ENCODE measurements at places on chromosomes 1 and 21. TPM values are rescaled to one million over a fixed set of nuclear protein-coding genes. Genes with fewer than 3 reads are reported as not detected.
A peak's percentile ranks its signal among the peaks of the same experiment; 100 is the strongest.

DNA sequence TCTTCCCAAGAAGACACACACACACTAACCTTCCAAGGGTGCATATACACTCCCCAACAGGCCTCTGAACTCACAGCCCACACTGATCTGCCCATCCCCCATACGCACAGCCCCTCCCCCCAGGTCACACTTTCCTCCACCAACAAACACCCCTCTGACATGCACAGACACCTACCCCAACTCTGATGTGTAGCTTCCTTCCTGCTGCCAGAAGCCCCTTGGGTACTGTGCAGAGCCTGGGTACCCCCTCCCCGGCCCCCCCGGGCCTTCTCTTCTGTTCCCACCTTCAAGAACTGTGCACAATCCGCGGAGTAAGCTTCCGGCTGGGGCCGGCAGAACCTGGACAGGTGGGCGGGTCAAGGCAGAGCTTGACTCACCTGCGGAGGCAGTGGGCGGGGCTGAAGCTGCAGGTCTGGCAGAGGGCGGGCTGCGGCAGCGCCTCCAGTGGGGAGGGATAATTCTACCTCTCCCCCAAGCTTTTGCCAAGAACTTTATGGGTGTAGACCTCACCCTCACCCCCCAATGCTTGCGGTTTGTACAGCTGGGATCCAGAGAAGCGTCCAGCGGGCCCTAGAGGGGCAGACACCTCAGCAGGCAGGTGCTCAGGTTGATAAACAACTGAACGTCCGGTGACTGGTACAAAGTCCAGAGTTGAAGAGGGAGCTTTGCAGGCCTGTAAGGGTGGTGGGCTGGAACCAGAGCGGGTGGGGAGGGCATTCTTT, at the start of gene C1orf210:
Gene C1orf210, minus strand, starts transcription at position 313 of the 722 bp plus-strand sequence. CDS start 2,311 bp downstream, outside the sequence.
- H3K27ac ChIP-seq: no peak within 1 kb of the TSS
- H3K36me3 ChIP-seq: no peaks in the 10 kb centered on the region
- H3K4me1 ChIP-seq: no peaks in the 10 kb centered on the region
- no peak within 1 kb of the TSS for H3K4me3 ChIP-seq
- DNase-seq: no peak
- no peaks in the 10 kb centered on the region for H3K27me3 ChIP-seq

DNA sequence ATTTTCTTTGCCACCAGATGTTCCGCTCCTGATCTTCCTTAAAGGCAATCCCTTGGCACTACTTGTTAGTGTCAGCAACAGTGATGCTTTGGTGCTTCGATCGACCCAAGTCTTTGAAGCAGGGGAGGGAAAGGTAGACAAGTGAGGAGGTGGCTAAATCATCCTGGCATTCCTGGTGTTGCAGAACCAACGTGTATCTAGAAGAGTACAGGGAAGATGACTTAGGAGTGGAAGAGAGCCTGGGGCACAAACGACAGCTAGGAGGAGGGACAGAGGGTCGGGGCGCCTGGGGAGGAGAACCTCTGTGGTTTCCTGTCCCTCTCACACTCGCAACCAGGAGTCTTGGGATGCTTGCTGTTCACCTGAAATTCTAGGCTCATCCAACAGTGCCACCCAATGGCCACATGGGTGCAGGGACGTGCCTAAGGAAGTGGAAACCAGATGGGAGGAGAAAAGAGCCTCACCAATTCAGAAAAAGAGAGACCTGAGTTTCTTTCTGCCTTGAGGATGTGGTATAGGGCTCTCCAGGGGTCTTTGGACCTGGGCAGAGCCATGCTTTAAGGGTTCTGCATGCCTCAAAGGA, 9.5 kb upstream of the KCNA2 start:
- no peaks in the 10 kb centered on the region for H3K36me3 ChIP-seq
- no peaks in the 10 kb centered on the region for H3K27me3 ChIP-seq
- H3K27ac ChIP-seq: no peak overlapping the region
- no peak for DNase-seq
- peaks cover 17% of the 10 kb centered on the region for H3K4me1 ChIP-seq
- H3K4me3 ChIP-seq: no peak overlapping the region

DNA sequence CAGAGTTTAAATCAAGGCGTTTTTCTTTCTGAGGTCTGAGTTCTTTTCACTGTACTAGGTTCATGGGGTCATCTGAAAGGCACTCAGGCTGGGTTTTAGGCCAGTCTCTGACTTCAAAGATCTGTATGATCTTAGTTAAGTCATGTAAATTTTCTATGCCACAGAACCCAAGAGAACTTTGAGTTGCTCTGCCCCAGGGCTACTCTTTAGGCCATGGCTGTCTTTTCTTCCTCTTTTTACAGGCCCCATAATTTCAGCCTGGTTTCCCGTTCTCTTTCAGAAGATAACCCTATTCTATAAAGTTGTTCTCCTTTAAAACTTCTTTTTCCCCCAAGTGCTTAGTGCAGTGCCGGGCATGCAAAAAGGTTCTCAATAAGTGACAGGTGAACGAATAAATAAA, 26.1 kb downstream of the METTL13 start:
- no peak overlapping the region for H3K4me3 ChIP-seq
- H3K36me3 ChIP-seq: no peaks in the 10 kb centered on the region
- DNase-seq: no peak
- no peaks in the 10 kb centered on the region for H3K27me3 ChIP-seq
- H3K4me1 ChIP-seq: no peaks in the 10 kb centered on the region
- H3K27ac ChIP-seq: no peak overlapping the region

The APCS gene
- not detected for total RNA-seq

DNA sequence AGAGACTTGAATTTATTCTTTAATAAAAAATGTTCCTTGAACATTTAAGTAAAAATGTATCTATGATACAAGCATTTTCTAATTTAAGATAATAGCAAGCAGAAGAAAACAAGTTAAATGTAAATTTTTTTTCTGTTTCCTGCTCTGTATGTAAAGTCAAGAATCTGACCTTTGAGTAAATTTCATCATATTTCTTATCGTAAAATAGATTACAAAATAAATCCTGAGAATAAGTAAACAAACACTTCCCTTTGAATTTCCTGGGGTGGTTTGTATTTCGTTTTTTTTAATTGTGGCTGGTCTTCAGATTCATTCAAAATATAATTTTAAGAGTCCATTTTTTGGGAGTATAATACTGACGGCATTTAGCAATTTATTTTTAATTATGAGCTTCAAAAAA, 77.6 kb downstream of the POU2F1 start:
- H3K4me1 ChIP-seq: no peaks in the 10 kb centered on the region
- no peak for DNase-seq
- H3K4me3 ChIP-seq: no peak overlapping the region
- no peaks in the 10 kb centered on the region for H3K36me3 ChIP-seq
- H3K27ac ChIP-seq: no peak overlapping the region

DNA sequence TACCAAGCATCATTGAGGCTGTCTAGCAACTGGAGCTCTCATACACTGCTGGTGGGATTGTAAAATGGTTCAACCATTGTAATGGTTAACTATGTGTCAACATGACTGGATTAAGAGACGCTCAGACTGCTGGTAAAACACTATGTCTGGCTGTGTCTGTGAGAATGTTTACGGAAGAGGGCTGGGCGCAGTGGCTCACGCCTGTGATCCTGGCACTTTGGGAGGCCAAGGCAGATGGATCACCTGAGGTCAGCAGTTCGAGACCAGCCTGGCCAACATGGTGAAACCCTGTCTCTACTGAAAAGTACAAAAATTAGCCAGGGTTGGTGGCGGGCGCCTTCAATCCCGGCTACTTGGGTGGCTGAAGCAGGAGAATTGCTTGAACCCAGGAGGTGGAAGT, 4.8 kb upstream of the FCRLA start:
- H3K4me3 ChIP-seq: no peak overlapping the region
- no peak overlapping the region for H3K27ac ChIP-seq
- DNase-seq: no peak
- no peaks in the 10 kb centered on the region for H3K4me1 ChIP-seq

DNA sequence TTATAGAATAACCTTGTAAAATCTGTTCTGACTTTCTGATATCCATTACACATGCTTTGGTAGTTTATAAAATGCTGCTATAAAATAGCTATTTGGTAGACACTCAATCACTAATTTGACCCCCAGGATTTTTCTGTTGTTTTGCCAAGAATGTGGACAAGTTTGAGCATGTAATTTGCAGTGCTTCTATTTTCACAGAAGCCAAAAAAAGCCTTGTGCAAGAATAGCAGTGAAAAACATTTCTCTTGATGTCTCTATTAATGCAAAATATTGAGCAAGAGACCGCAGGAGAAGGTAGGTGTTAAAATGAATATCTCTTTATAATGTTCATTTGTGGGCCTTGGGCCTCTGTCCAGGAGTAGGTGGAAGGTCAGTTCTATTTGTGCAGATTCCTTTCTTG, 22.5 kb downstream of the MAP3K7CL start:
- H3K27me3 ChIP-seq: peaks cover 6% of the 10 kb centered on the region
- no peak for DNase-seq
- no peaks in the 10 kb centered on the region for H3K4me1 ChIP-seq
- H3K4me3 ChIP-seq: no peak overlapping the region
- H3K36me3 ChIP-seq: no peaks in the 10 kb centered on the region

GRCh38 chr1:240734001-240734400, 122.0 kb upstream of the GREM2 start:
- no peaks in the 10 kb centered on the region for H3K4me1 ChIP-seq
- DNase-seq: no peak
- no peaks in the 10 kb centered on the region for H3K27me3 ChIP-seq
- no peak overlapping the region for H3K4me3 ChIP-seq

GRCh38 chr1:19815801-19816736, 986 bp upstream of the RNF186 start:
- H3K4me3 ChIP-seq: no peak overlapping the region
- no peak overlapping the region for H3K27ac ChIP-seq
- peaks cover 13% of the 10 kb centered on the region for H3K27me3 ChIP-seq
- no peak for DNase-seq
- no peaks in the 10 kb centered on the region for H3K4me1 ChIP-seq

DNA sequence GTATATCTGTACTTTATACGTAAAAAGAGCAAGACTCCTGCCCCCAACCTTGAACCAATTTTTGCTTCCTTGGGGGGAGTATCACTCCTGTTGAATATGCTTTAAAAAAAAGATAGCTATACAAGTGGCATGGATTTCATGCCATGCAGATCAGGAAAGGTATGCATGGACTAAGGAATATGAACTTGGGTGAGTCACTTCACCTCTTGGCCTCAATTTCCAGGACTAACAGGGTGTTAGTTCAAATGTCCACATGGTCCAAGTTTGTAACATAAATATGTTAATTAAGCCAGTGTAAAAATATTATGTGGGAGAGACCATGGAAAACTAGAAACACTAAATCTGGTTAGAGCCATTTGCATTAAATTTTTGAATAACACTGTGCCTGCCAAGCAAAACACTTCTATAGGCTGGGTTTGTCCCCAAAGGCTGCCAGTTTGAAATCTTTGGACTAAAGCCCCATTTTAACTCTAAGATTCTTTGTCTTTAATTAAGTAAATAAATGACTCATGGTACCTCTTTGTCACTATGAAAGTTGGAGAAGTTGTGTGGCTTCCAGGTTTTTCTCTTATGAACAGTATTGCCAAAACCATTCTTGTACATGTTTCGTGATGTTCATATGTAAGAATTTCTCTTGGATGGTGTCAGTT, 33.1 kb downstream of the FAM177B start:
- no peak overlapping the region for H3K4me3 ChIP-seq
- H3K27ac ChIP-seq: no peak overlapping the region
- peaks cover 6% of the 10 kb centered on the region for H3K4me1 ChIP-seq

The FNDC5 gene
- total RNA-seq: not detected

The NUP210L gene
- total RNA-seq: 0.25 TPM

The MYOC gene
- total RNA-seq: not detected

DNA sequence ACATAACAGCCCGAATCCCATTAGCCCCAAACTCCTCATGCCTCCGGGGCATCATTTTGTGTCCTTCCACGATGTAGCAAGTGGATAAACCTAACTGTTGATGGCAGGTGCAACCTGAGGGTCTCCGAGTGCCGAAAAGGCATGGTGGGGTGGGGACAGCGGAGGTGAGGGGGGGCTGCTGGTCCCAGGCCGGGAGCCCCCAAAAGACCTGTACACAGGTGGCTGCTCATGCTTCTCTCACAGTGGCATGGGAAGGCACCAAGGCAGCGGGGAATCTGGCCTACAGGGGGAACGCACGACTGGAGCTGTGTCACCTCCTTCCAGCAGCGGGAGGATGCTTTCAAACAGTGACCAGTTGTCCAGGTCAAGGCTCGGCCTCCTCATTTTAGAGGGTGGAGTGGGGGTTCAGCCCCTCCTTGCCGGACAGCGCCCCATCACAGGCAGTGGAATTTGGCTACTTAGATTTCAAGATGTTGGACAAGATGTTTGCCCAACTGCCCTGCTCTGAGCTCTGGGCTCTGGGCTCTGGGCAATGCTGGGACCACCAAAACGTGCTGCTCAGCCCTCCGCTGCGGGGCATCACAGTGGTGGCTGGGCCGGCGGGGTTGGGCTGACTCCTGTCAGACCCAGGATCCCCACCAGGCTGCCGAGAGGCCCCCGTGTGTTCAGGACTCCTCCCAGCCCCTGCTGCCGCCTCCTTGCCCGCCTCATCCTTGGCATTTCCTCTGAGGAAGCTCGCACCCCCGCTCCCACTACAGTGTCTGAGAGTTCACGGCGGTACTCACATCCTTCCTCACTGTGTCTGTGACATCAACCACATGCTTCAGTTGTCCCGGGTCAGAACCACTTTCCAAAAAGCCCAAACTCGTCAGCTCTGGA, 7.6 kb downstream of the DNMT3L start:
- H3K27ac ChIP-seq: no peak overlapping the region
- no peaks in the 10 kb centered on the region for H3K36me3 ChIP-seq
- DNase-seq: no peak
- H3K4me1 ChIP-seq: no peaks in the 10 kb centered on the region

GRCh38 chr21:16589006-16589898, 859.5 kb downstream of the USP25 start:
- no peaks in the 10 kb centered on the region for H3K36me3 ChIP-seq
- H3K27ac ChIP-seq: no peak overlapping the region

The IL10 gene
- total RNA-seq: 1.1 TPM

DNA sequence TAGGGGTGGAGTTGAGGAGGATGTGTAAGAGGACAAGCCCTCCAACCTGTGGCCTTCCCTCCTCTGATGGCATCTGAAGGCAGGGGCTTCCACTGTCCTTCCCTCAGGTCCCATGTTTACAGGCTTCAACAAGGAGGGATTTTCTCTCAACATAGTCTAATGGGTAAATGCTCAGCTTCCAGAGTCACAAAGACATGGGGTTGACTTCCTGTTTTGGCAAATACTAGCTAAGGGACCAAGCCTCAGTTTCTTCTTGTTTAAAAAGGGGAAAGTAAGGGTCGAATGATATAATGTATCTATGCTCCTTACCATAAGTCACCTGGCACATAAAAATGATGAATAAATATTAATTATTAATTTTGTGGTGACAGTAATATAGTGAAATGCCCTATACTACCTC, 3.1 kb downstream of the SV2A start:
- H3K27ac ChIP-seq: peak overlapping the region; percentile 14
- no peaks in the 10 kb centered on the region for H3K36me3 ChIP-seq
- H3K4me1 ChIP-seq: peaks cover 27% of the 10 kb centered on the region
- no peak overlapping the region for H3K4me3 ChIP-seq

DNA sequence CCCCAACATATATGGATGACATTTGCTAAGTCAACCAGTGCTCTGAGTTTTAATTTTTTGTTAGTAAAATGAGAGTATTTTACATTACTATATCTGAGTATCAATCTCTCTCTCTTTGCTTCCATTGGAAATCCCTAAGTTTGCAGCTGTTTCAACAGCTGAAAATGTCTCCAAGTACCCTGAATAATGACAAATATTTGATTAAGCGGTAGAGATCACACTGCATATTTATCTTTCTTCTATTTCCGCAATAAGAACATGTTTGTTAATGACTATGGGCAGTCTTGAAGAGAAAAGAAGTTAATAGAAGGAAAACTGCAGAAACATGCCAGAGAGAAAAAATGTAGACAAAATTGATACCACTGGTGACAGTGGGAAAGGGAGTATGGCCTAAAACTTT, 1117.5 kb downstream of the NCAM2 start:
- no peak overlapping the region for H3K4me3 ChIP-seq
- H3K27ac ChIP-seq: no peak overlapping the region
- H3K4me1 ChIP-seq: no peaks in the 10 kb centered on the region

The CFHR1 gene
- not detected for total RNA-seq

The OLFML2B gene
- total RNA-seq: not detected

The TMEM240 gene
- total RNA-seq: 1.0 TPM

Data from T-cell (primary cell).